ENCODE measurements at places on chromosomes 6 and 20. TPM values are rescaled to one million over a fixed set of nuclear protein-coding genes. Genes with fewer than 3 reads are reported as not detected.

The SIRPB2 gene
- 30.9 TPM for total RNA-seq

DNA sequence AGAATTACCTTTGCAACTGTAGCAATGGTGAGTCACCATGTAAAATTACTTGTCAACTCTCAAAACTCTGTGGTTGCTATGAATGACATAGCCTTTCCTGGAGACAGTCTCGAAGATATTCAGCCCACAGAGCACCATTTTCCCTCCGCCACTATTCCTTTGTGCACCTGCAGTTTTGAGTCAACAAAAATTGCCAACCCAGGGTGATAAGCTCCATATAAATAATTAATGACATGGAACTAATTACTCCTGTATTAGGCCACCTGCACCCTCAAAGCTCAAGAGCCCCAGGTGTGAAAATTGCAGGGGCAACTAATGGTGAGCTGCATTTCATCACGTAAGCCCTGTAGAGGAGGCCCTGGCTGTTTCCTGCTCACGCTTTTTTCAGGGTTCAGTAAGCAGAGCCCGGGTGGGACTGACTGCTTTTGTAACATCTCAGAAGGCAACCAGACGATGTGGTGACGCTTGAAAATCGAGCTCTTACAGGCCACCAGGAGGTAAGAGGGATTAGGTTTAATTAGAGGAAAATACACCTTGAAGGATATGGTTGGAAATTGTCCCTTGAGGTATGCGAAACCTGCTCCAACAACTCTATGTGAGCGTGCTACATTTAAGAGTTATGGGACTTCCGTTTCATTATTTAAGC is 70.8 kb downstream of the BMP2 start:
- no peak overlapping the region for H3K27ac ChIP-seq
- H3K4me3 ChIP-seq: no peak overlapping the region
- no peaks in the 10 kb centered on the region for H3K27me3 ChIP-seq
- H3K36me3 ChIP-seq: no peaks in the 10 kb centered on the region

GRCh38 chr20:6599876-6600735 is 167.4 kb upstream of the BMP2 start:
- no peaks in the 10 kb centered on the region for H3K27me3 ChIP-seq
- H3K27ac ChIP-seq: no peak overlapping the region
- no peaks in the 10 kb centered on the region for H3K36me3 ChIP-seq
- no peak for DNase-seq
- H3K4me1 ChIP-seq: no peaks in the 10 kb centered on the region

- no peak overlapping the region for H3K4me3 ChIP-seq
- no peak overlapping the region for H3K27ac ChIP-seq
- H3K4me1 ChIP-seq: no peaks in the 10 kb centered on the region
- no peaks in the 10 kb centered on the region for H3K36me3 ChIP-seq
Observed at GRCh38 chr20:16388731-16389130, 184.5 kb downstream of the KIF16B start.

DNA sequence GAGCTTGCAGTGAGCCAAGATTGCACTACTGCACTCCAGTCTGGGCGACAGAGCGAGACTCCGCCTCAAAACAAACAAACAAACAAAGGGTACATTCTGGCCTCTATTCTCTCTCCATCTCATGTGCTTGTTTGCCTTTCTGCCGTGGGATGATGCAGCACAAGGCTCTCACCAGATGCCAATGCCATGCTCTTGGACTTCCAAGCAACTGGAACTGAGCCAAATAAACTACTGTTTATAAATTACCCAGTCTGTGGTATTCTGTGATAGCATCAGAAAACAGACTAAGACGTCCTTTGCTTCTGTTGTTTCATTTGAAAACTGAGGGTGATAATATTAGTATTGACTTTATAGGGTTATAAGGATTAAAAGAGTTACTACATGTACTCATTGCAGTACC is 3.6 kb upstream of the BRD2 start:
- H3K4me1 ChIP-seq: no peaks in the 10 kb centered on the region
- no peaks in the 10 kb centered on the region for H3K36me3 ChIP-seq
- no peaks in the 10 kb centered on the region for H3K27me3 ChIP-seq
- H3K27ac ChIP-seq: peak overlapping the region; percentile 27
- H3K4me3 ChIP-seq: no peak overlapping the region
- DNase-seq: no peak

The KHDC1L gene
- total RNA-seq: not detected

DNA sequence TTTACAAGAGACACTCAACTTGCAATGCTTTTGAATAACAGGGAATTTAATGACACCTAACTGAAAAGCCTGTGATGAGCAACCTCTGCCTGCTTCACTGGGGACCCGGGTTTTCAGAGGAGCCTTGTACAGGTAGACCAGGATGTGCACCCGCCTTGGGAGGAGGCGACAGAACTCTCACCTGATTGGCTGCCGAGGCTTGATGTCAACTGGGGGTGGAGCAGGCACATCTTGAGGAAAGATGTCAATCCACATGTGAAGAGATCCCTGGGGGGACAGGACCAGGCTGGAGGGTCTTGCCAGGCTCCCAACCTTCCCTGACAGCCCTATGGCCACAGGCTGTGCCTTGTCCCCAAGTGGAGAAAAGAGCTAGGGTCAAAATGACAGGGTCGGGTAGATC is 19.8 kb downstream of the ERGIC3 start:
- no peaks in the 10 kb centered on the region for H3K27me3 ChIP-seq
- no peak overlapping the region for H3K4me3 ChIP-seq
- no peaks in the 10 kb centered on the region for H3K4me1 ChIP-seq
- DNase-seq: no peak
- peaks cover 6% of the 10 kb centered on the region for H3K36me3 ChIP-seq
- no peak overlapping the region for H3K27ac ChIP-seq

- H3K27ac ChIP-seq: no peak overlapping the region
- H3K36me3 ChIP-seq: no peaks in the 10 kb centered on the region
- no peaks in the 10 kb centered on the region for H3K27me3 ChIP-seq
- no peak for DNase-seq
Observed at GRCh38 chr20:10794765-10795164, 121.0 kb upstream of the JAG1 start.

DNA sequence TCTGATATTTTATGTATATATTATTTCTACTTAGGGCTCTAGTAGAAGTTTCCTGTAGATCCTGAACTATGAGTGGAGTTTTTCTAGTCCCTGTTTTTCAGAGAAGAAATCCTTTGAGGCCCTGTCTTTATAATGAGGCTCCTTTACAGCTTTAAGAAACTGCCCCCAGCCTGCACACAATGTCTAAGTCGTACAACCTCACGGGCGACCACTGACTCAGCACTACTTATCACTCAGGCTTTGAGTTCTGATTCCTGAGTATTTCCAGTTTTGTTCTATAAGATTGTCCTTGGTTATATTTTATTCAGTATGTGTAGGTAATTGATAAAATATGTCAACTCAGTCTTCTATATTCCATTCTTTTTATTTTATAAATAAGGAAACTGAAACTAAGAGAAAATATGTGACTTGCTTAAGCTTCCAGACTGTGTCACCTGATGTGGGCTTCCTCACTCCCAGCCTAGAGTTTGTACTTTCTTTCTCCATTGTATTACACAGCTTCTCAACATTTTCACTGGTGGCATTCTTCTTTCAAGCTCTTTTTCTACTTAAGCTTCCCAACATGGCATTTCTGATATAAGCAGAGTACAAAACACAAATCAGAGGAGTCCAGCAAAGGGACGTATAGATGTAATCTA is 167.0 kb downstream of the TBX18 start:
- DNase-seq: no peak
- H3K27ac ChIP-seq: no peak overlapping the region
- no peaks in the 10 kb centered on the region for H3K27me3 ChIP-seq
- H3K36me3 ChIP-seq: no peaks in the 10 kb centered on the region

DNA sequence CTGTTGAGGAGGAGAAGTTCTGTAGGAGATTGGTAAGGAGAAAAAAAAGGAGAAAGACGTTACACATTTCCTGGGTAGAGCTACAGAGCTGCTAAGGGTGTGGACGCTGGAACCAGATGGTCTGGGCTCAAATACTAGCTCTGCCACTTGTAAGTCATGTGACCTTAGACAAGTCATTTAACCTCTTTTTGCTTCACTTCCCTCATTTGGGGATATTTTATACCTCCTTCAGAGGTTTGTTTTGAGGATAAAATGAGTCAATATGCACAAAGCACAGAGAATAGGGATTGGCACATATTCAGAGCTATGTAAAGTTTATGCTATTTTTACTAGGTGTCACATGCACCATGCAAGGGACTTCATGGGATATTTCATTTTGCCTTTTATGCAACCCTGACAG is 708.8 kb downstream of the DHX35 start:
- no peaks in the 10 kb centered on the region for H3K36me3 ChIP-seq
- no peak overlapping the region for H3K27ac ChIP-seq

GRCh38 chr6:49918787-49919186 is 45.2 kb downstream of the DEFB114 start:
- no peaks in the 10 kb centered on the region for H3K36me3 ChIP-seq
- no peak for DNase-seq
- H3K27me3 ChIP-seq: no peaks in the 10 kb centered on the region
- no peak overlapping the region for H3K27ac ChIP-seq
- H3K4me1 ChIP-seq: no peaks in the 10 kb centered on the region
- H3K4me3 ChIP-seq: no peak overlapping the region

The FOXP4 gene
- total RNA-seq: 5.6 TPM

- H3K4me3 ChIP-seq: no peak overlapping the region
- no peaks in the 10 kb centered on the region for H3K27me3 ChIP-seq
- no peaks in the 10 kb centered on the region for H3K36me3 ChIP-seq
Observed at GRCh38 chr20:43839793-43840199, 74.9 kb upstream of the TOX2 start.

DNA sequence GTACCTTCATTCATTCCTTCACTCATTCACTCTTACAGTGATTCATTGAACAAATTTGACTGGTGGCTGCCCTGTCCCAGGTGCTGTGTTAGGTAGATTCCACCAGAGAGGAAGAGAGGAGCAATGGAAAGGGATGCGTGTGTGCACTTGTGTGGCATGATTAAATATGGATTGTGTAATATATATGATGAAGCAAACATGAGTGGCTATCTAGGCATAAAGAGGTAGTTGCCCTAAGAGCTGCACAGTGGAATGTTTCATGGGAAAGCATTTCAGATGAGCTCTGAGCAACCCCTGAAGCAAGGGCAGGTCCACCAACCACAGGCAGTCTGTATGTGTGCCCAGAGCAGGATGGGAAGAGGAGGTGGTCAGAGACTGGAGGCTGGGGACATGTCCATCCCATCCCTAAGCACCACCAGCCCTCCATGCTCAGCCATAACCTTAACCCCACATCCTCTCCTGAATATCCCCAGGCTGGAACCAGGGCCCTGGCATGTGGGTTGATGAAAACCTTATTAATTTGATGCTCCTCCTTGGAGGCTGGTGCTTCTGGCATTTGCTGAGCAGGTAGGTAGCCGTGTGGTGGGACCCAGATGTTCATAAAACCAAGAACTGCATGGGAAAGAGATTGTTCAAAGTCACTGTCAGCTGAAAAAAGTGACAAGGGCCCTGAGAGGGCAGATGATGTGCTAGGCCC is 226.2 kb downstream of the SYNDIG1 start:
- DNase-seq: peak; percentile 7
- H3K27me3 ChIP-seq: peaks cover 6% of the 10 kb centered on the region
- no peak overlapping the region for H3K4me3 ChIP-seq
- H3K27ac ChIP-seq: no peak overlapping the region
- H3K4me1 ChIP-seq: no peaks in the 10 kb centered on the region
- H3K36me3 ChIP-seq: no peaks in the 10 kb centered on the region

The BPIFB4 gene
- not detected for total RNA-seq

DNA sequence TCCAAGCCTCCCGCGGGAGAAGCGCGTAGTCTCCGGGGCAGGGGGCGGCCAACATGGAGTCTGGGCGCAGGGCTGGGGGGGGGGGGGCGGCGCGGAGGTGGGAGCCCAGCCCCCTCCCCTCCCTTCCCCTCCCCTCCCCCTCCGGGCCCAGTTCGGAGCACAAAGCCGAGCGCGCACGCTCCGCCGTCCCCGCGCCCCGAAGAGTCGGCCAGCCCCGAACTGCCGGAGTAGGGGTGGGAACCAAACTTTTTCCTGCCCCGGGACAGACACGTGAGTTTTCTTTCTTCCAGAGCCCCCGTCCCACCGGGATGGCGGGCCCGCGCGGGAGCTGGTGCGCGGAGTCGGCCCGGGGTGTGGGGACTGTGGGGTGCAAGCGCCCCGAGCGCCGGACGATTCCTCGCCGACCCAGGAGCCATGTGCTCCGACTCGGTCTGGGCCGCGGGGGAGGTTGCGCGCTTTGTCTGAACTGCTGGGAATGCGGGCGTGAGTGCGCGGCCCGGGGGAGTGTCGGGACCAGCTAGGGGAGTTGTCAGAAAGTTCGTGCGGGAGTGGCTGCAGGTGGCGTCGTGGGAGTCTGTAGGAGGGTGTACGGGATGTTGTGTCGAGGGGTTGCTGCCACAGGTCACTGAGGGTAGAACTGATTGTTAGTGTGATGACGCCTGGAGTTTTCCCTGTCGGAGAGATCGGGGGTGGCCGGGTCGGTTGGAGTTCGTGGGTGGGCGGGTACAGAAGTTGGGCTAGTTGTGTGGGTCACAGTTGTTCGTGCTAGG is 1.2 kb downstream of the TGIF2 start:
- H3K4me3 ChIP-seq: peak overlapping the region; percentile 83
- H3K36me3 ChIP-seq: no peaks in the 10 kb centered on the region
- no peaks in the 10 kb centered on the region for H3K27me3 ChIP-seq
- H3K4me1 ChIP-seq: peaks cover 10% of the 10 kb centered on the region

DNA sequence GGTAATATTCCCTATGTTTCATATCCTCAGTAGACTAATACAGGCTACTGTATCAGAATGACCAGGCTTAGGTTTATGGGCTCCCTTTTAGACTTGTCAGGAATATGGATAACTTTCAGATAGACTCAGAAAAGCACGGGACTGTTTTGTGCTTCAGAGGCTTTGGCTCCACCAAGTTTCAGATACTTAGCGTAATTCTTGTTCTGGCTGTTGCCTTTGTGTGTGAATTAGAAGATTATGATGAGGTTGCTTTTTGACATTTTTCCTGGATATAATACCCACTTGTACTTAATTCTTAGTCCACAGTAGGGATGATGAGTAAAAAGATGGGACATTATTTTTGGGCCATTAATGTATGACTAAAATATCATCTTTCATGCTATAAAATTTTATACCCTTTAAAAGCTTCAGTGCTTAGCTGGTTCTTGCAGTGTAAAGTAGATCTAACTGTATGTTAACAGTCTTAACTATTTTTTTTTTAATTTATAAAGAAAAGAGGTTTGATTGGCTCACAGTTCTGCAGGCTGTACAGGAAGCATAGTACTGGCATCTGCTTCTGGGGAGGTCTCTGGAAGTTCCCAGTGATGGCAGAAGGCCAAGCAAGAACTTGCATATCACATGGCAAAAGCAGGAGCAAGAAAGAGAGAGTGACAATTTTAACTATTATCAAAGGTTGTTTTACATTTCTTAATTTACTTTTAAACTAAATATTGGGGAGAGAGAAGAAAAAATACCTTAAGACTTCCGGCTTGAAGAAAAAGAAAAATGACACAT is 120.7 kb downstream of the ZFAND3 start:
- DNase-seq: no peak
- no peak overlapping the region for H3K4me3 ChIP-seq
- H3K4me1 ChIP-seq: no peaks in the 10 kb centered on the region
- H3K36me3 ChIP-seq: no peaks in the 10 kb centered on the region
- H3K27ac ChIP-seq: no peak overlapping the region

- H3K27me3 ChIP-seq: no peaks in the 10 kb centered on the region
- DNase-seq: no peak
- no peak overlapping the region for H3K4me3 ChIP-seq
- H3K36me3 ChIP-seq: no peaks in the 10 kb centered on the region
- no peaks in the 10 kb centered on the region for H3K4me1 ChIP-seq
Observed at GRCh38 chr20:60249436-60249835, 291.2 kb downstream of the CDH26 start.

All from breast epithelium (tissue), 4 donors.